GM13976 (cell line): ENCODE measurements at places on chromosomes 2 and 18.
A peak's percentile ranks its signal among the peaks of the same experiment; 100 is the strongest.

DNA sequence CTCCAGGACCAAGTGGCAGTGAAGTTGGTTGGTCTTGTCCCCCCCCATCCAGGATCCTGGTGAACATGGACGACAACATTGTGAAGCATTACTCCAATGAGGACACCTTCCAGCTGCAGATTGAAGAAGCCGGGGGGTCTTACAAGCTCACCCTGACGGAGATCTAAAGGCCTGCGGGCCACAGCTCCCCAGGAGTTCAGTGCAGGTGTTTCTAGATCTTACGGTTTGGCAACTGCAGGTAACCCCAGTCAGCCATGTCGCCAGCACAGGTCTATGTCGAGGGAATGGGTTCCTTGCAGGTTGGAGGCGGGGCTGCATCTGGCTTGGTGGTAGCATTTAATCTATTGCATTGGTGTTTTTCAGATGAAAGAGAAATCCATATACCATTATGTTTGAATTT, 42.8 kb upstream of the KLF11 start:
- DNase-seq, result no peak

GRCh38 chr2:186950694-186951093, 101.7 kb upstream of the ZSWIM2 start:
- DNase-seq, result no peak

DNA sequence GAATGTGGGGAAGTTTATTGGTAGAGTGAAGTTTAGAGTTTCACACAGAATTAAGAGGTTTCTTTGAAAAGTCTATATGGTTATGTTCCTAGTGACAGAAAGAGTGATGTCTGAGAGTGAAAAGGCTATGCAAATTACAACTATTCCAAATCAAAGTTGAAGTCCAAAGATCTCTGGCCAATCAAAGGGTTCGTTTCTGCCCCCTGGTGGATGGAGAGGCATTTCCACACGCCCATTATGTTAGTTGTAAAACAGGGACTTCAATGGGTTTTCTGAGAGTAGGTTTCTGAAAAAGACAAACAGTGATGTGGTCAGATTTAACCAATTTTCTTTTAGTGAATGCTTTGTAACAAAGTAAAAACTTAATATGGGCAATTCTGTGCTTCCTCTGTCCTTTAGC, 441.5 kb upstream of the POU3F3 start:
- peak; percentile 43 for DNase-seq

GRCh38 chr2:38508311-38509039, 94.3 kb downstream of the HNRNPLL start:
- DNase-seq, result peak; percentile 80

- no peak for DNase-seq
Measured at GRCh38 chr2:194842871-194843270, 814.2 kb upstream of the SLC39A10 start.

- DNase-seq, result no peak
Measured at GRCh38 chr2:176503776-176504175, 234.5 kb downstream of the MTX2 start.

DNA sequence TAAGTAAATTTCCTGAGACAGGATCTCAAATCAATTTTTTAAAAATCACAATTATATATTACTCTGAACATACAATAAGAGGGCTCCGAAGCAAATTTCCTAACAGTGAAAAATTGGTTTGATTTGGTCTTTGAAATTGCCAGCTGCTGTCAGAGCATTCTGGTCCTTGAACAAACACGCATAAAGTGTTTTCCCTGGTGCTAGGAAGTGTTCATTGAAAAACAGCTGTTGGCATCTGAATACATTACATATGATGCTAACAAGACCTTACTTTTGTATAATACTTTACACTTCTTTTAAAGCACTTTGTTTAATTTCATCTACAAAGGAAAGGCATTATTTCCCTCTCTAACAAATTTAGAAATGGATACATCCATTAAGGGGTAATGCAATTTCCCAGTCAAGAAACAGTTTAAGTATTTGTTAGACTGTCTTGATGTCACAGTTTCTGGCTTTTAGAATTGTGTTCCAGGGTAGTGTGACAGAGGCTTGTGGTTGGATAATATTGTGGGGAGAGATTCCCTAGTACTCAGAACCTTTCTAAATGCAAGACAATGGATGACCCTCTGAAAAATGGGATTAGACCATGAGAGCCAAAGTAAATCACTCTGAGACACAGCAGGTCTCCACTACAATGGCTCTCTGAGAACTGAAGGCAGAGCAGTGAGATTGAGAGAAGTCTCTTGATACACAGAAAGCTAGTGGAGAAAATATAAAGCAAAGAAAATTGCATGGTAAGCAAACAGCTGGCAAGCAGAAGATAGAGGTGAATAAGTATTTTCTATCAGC, 299.0 kb downstream of the TRIB2 start:
- DNase-seq, result no peak

DNA sequence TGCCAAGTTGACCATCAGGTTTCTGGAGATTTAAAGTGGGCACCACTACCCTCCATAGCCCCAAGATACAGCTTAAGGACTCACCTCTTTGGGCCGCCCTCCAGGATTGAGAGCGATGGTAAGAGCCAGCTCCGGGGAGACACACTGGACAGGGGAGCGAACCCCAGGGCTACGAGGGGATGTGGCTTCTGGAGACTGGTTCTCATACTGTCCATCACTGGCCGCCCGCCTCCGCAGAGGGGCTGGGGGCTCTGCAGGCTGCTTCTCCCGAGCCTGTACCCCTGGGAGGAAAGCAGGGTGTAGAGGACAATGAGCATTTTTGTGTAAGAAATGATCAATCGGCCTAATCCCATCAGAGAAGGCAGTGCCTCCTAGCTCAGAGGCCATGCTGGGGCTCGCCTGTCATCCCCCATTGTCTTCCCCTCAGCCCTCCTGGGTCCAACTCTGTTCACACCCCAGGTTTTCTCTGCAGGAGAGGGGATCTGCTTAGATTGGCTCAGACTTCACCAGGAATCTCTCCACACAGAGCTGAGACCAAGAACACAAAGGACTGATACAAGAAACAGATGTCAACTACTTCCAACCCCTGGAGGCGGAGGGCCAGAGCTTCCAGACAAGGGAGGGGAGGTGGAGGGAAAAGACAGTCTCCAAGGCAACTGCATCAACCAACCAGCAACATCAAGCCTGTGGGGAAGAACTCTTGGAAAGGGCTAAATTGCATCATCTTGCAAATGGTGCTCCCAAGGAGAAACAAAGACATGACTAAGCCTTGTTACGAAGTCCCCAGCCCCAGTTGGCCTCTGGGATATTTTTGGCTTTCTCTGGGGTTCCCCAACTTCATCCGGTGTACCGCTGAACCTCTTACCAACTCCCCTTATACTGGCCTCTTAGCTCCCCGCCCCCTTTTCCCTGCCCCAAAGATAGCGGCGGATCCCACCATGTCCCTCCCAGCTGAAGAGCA, 166.6 kb downstream of the TNS1 start:
- DNase-seq, result no peak

DNA sequence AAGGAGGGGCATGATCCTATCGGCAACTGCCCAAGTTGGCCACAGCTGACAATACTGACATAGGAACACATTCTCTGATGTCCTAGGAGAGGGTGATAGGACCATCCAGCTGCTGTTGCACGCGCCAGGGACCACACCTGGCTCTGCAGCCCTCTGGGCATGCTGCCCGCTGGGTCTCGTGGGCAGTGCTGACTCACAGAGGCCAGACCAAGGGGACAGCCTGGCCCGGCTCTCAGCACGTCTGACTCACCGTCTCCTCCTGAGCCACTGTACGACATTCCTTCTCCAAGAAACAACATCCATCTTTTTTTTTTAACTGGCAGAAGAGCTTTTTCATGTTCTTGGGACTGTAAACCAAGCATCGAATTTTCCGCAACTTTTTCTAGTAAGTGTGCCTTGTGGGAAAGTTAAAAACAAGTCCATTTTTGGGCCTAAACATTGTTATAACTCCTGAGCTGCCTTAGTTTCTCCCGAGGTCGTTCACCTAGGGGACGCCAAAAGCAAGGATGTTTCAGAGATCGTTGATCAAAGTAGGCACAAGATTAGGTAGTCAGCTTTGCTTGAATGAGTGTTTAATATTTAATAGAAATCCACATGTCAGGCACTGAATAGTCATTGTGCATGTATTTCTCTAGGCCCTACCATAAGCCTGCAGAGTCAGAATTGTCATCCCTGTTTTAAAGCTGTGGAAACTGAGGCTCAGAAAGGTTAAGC, 100.3 kb downstream of the TTC32 start:
- no peak for DNase-seq

DNA sequence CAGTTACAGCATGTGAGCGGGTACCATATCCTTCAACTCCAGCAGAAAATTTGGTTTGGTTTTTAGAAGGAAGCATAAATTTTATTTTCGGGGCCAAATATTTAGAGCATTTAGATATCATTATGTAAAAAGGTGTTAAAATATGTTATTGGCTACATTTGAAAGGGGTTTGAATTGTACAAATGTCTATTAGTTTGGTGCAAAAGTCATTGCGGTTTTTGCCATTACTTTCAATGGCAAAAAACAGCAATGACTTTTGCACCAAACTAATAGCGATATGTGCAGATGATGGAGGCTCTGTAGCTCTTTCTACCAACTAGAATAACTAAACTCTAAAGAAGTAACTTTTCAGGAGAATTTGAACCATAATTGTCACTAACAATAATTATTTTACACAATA, 1666.2 kb upstream of the SLC39A10 start:
- no peak for DNase-seq

DNA sequence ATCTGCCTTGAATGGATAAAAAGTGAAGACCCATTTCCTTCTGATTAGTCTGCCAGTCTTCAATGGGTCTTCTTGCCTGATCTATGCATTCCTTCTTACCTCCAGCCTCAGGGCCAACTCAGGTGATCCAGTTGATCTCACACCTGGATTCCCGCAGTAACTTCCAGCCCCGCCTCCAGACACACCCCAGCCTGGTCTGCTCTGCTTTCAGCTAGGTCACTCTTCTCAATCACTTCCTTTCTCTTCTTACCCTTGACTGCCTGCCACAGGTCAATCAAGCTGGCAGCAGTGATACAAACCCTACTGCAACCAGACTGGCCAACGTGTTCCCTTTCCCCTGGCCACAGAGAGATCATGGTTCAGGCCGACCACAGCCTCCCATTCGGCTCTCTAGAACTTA, 263.6 kb downstream of the ZNF516 start:
- DNase-seq, result no peak

- no peak for DNase-seq
Measured at GRCh38 chr2:177338177-177338721, 54.3 kb upstream of the AGPS start.

GRCh38 chr2:204505946-204506345, 39.3 kb upstream of the PARD3B start:
- DNase-seq, result no peak

GRCh38 chr18:3605954-3606443, 156.0 kb downstream of the TGIF1 start:
- no peak for DNase-seq

DNA sequence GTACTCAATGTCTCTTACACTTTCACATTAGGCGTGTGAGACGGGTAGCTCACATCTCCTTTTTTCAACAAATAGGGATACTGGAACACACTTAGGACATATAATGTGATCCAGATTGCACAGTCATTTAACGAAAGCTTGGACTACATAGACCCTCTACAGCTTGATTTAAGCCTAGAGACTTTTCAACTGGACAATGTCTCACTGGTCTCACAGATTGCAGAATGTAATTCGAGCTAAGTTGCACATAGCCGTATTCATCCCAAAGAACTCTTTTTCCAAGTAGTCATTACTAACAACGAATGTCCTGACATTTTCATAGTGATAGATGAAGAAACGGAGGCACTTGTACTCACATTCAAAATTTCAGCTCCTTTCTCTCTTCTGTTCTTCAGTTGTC, 612.1 kb downstream of the ZEB2 start:
- no peak for DNase-seq

- no peak for DNase-seq
Measured at GRCh38 chr18:68427951-68428401, 286.9 kb downstream of the TMX3 start.

DNA sequence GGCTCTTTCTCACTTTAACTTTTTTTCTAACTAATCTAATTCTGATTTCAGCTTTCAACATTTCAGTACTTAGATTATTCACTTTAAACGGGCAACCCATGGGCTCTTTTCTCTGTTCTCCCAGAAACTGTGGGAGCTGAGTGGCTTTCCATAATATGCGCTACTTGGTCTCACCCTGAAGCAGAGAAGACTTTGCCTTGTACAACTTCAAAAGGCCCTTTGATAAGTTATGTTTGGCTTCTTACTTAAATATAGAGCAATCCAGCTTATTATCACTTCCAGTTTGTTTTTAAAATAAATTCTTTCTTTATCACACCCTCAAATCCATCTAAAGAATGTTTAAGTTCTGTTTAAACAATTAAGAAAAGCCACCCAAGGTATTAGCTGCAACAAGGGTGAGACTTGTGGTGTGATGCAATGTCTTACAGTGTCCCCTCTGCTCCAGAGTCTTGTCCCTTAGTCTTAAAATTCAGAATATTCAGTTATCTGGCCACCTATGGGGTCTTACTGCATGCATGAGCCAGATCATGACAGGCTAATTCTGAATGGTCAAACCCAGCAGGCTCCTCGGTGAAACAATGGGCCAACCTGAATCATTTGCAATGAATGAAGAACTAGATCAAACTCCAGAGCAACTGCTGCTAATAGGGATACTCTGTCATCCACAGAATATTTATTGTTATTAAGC, 38.8 kb downstream of the GCG start:
- no peak for DNase-seq

DNA sequence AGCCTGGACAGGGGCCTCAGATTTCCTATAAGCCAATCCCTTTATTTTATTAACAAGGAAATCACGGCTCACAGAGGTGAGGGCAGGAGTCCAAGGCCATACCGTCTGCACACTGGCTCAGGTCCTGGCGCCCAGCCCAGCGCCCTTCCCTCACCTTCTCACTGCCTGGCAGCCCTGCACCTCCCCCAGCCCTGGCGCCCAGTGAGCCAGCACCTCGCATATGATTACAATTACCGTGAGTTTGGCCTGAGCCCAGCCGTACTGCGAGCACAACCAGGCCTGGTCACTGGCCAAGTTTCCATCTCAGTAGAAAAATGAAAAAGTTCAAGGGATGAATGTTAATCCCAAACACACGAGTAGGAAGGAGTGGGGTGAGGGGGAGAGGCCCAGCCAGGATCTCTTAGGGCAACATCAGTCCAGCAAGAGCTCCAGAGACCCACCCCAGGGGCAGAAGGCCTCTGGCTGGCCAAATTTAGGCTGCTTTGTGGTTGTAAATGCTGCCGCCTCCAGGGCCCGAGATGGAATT, 68.4 kb downstream of the MCFD2 start:
- DNase-seq, result no peak

GRCh38 chr2:25044011-25044410, 2.1 kb downstream of the EFR3B start:
- no peak for DNase-seq
